ENCODE measurements at places on chromosomes 2 and 18.

DNA sequence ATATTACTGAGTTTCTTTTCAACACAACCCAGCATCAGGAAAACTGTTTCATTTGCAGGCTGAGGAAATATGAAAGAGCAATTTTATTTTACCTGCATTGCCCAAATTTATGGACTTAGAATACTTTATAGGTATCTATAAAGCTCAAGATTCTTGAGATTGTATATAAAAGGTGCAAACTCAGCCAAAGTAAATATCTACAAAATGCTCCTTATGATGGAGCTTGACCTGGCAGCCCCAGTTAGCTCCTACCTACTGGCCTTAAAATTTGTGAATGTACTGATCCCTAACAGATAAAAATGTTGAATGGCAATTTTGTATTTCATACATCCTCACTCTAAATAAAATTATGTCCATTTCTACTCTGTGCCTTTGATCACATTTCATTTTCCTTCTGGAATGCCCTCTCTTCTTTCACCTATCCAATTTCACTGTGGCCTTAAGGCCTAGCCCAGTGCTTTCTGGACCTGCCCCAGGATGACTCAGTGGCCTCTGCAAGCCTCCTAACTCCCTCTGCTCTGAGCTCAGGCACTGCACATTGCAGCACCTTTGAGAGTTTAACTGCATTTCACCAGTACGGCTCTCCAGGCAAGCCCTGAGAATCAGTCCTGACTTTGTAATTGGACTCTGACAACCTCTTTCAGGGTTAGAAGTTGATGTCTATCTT is 125.9 kb downstream of the ANTXR1 start:
- peak; percentile 91 for DNase-seq

DNA sequence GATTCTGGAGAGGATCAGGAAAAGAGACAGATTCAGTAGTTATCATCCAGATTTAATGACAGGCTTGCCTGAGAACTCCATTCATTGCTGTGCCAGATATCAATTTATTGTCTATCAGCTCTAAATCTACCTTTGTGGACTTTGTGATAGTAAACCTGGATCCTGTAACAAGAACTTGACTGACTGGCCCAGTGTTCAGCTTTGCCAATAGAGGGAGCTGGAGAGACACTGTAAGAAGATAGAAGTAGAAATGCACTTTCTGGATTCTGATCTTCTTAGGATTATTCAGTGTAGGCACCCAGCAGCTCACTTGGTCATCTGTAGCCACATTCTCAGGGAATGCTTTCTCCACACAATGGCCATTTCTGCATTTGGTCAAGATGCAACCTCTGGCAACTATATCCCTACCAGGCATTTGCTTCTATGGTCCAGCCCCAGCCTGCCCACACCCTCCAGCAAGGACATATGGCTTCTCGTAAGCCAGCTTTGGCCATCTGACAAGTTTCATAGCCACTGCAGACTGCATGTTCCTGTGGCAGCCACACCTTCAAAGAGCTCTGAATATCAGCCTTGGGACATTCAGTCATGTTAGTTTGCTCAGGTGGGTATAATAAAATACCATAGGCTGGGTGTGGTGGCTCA is 6.1 kb upstream of the SERPINB8 start:
- DNase-seq: peak; percentile 67

DNA sequence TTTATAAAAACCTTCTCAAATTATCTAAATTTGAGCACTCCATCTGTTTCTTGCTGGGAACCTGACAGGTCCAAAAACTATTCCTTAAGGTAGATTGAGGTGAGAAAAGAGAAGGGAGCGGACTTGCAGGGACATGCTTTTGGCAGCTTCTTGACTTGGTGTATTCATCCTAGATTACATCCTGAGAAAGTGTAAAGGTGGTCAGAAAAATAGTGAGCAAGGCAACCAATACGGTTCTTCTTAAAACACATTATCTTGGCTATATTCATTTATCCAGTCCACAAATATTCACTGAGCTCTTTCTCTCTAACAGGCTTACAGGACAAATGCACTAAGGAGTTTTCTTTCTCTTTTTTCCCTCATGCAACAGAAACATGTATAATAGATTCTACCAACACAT is 230.0 kb downstream of the LRP1B start:
- DNase-seq: no peak

GRCh38 chr2:100259106-100259505 is 63.2 kb downstream of the LONRF2 start:
- no peak for DNase-seq

GRCh38 chr2:151217343-151217742 is 44.3 kb downstream of the RBM43 start:
- no peak for DNase-seq

All from amniotic epithelial cell (primary cell).